ENCODE measurements at places on chromosomes 3 and 15.
A peak's percentile ranks its signal among the peaks of the same experiment; 100 is the strongest.

- DNase-seq, result no peak
Observed at GRCh38 chr3:178512647-178513046, 23.6 kb upstream of the KCNMB2 start.

- no peak for DNase-seq
Observed at GRCh38 chr15:98986281-98986680, 21.3 kb downstream of the PGPEP1L start.

DNA sequence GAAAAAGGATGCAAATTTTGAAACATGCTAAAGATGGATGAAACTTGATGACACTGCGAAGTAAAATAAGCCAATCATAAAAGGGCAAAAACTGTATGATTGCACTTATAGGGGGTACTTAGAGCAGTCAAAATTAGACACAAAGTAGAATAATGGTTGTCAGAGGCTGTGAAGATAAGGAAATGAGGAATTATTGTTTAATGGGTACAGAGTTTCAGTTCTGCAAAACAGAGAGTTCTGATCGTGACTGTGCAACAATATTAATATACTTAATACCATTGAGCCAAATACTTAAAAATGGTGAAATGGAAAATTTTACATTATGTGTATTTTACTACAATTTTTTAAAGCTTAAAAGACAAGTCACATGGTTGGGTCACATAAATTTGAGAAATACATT is 35.1 kb downstream of the UBE3A start:
- DNase-seq, result no peak

- DNase-seq, result peak; percentile 70
Observed at GRCh38 chr3:51657234-51657633, 13.8 kb upstream of the TEX264 start.

DNA sequence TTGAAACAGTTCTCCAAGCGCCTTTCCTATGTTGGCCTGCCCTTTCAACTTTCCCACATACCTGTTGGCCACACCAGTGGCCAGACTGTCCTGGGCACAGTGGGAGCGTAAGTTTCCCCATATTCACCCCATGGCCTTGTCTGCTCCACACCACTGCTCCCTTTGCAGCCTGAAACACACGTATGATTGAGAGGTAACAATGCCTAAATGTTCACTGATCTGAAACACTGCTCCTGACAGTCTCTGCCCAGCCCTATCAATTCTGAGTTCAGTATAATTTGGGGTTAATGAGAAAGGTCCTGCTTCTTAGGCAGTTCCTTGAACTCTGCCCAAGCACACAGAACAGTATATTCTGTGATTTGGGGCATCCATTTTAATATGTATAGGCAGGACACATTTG is 52.2 kb downstream of the ANXA2 start:
- no peak for DNase-seq

DNA sequence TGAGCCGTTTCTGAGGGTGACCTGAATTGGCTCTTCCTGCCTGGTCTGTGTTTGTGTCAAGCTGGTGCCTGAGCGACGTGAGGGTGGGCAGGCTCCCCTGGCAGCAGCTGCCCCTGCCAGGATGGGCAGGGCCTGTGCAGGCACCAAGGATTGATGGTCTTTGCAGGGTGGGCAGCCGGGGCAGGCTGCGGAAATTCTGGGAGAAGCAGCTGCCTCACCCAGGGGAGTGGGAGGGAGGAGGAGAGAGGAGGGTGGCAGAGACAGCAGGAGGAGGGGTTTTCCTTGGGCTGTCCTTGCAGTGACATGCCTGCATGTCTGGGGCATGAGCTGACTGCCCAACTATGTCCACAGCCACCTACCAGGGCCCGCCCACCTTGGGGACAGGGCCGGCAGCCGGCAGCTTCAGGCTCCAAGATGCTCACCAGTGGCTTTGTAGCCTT is 27.9 kb upstream of the SLC6A6 start:
- no peak for DNase-seq

DNA sequence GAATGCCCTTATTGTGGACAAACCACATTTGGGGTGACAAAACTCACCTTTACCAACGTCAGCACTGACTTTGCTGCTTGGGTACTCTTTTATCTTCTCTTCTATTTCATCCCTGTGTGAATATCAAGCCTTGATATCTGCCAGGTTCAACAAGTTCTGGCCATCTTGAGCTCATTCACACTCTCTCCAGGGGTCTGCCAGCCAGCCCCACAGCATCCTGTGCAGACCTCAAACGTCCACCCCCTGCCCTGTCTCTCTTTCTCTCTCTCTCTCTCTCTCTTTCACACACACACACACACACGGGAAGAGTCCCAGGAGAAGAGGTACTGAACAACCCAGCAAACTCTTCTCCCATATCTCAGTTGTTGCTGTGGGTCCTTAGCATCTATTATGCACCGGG is 10.7 kb downstream of the ILDR1 start:
- no peak for DNase-seq

GRCh38 chr15:99416191-99417188 is 149.3 kb upstream of the MEF2A start:
- DNase-seq, result peak; percentile 58
